ELR (cell line): ENCODE measurements at places on chromosomes 1 and 21.

- DNase-seq = no peak
These were observed 38.1 kb downstream of the HHAT start for GRCh38 chr1:210366767-210367166.

DNA sequence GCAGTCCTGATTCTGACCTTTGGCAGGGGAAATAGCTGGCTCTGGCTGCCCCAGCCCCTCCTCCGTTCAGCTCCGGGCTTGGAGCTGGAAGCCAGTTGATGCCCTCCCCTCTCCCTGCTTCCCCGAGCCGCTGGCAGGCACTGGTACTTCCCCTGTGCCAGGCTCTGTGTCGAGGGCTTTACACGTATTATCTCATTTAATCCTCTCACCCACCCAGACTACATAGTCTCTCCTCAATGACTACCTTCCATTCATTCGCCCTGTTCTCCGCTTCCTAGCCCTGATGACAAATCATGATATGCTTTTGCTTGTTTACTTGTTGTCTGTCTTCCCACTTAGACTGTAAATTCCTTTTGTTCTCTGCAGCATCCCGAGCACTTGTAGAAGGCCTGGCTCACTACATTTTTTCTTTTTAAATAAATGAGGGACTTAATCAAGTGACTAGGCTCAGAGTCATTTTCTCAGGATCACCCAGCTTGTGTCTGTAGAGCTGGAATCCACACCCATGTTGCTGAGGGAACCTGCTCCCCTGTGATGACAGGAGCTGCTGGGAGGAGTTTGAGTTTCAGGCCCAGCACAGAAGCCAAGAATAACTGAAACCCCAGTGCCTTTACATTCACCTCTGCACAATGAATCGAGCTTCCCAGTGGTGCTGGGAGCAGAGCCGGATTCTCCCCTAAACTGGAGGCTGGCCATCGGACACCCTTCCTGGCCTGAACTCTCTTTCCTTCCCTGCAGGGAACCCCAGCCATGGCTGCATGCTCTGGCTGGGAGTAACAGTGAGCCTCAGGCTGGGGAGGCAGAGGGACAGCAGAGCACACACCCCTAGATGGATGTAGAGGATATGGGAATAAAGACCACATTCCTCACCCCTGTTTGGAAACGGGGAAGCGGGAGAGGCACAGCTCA lies 58.3 kb downstream of the UBIAD1 start:
- no peak for DNase-seq

DNA sequence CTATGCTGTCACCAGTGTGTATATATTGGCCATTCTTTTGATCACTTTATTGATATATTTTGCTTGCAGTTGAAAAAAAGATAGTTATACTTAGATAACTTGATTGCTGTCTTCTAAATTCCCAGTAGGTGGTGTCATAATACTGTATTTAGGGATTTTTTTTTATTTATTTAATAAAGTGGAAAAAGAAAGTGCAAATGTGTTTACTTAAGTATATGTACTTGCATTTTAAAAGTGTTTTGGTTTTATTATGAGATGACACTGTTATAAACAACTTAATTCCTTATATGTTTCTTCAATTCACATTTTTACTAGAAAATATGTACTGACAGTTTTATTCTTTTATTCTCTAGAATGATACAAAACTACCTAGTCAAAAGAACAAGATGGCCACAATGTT lies 164.8 kb downstream of the USP25 start:
- peak; percentile 43 for DNase-seq

- DNase-seq = no peak
These were observed 115.6 kb upstream of the IGSF21 start for GRCh38 chr1:17991996-17992395.

GRCh38 chr21:26909972-26910371 lies 56.9 kb downstream of the ADAMTS5 start:
- DNase-seq = peak; percentile 24

GRCh38 chr1:244022311-244022710 lies 28.8 kb upstream of the ZBTB18 start:
- DNase-seq = peak; percentile 40

- peak; percentile 47 for DNase-seq
These were observed 25.7 kb upstream of the ABCG1 start for GRCh38 chr21:42193131-42193671.

DNA sequence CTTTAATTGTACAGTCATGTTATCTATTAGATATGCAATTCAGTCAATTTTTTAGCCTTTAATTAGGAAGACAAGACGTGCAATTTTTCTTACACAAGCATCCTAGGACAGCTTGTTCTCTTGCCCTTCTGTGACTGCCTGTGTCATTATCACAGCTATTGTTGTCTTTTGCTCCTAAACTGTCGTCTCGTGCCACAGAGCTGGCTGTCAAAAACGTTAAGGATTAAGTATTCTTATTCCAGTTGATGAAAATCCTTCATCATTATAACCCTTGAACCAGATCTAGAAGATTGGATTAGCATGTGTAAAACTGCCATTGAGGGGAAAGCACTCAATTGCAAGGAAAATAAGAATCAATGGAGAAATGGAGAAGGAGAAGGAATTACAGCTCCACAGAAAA lies 43.8 kb upstream of the AIM2 start:
- DNase-seq = no peak

GRCh38 chr1:80072563-80072962 lies 1066.0 kb upstream of the ADGRL4 start:
- no peak for DNase-seq

GRCh38 chr1:164177118-164177517 lies 381.9 kb upstream of the PBX1 start:
- no peak for DNase-seq

DNA sequence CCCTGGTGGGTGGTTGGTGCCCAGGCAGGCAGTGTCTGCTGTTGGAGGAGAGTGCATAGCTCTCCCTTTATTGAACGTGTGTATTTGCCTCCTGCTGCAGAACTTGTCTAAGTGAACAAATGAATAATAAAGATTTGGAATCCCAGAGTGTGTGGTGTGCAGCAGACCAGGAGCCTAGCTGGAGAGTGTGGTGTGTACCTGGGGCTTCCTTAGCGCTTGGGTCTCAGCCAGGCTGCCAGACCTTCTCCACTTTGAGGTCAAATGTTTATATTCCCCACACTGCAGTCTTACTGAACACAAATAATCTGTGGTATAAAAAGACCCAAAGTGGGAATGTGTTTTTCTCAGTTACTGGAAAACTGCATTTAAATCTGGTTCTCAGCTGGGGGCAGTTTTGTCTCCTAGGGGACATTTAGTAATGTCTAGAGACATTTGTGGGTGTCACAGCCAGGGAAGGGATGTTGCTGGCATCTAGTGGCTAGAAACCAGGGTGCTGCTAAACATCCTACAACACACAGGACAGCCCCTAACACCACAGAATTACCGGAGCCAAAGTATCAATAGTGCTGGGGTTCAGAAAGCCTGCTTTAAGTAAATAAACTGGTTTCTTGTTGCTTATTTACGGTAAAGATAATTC lies 23.6 kb downstream of the SLC37A1 start:
- DNase-seq = peak; percentile 14

GRCh38 chr21:29342363-29342957 lies 43.7 kb downstream of the BACH1 start:
- peak; percentile 93 for DNase-seq
